Effector memory CD8-positive, alpha-beta T cell (primary cell): ENCODE measurements at places on chromosomes 1 and 21.
A peak's percentile ranks its signal among the peaks of the same experiment; 100 is the strongest.

DNA sequence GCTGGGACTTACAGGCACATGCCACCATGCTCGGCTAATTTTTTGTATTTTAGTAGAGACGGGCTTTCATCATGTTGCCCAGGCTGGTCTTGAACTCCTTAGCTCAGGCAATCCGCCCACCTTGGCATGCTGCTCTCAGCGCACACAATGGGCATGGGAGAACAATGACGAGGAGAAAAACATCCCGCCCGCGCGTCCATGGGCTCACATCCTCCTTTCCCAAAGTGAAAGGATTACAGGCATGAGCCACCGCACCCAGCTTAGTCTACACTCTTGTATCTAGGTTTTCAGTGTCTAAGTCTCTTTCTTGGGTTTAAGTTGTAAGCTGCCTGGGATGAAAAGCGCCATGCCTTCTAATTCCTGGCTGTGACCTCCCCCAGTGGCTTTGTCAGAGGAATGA lies 37.9 kb downstream of the CDK18 start:
- DNase-seq, result no peak

- no peak for DNase-seq
These were observed 3880.5 kb downstream of the SRGAP2C start for GRCh38 chr1:125065092-125065820.

GRCh38 chr1:77536813-77537212 lies 145.6 kb downstream of the ZZZ3 start:
- DNase-seq, result no peak

DNA sequence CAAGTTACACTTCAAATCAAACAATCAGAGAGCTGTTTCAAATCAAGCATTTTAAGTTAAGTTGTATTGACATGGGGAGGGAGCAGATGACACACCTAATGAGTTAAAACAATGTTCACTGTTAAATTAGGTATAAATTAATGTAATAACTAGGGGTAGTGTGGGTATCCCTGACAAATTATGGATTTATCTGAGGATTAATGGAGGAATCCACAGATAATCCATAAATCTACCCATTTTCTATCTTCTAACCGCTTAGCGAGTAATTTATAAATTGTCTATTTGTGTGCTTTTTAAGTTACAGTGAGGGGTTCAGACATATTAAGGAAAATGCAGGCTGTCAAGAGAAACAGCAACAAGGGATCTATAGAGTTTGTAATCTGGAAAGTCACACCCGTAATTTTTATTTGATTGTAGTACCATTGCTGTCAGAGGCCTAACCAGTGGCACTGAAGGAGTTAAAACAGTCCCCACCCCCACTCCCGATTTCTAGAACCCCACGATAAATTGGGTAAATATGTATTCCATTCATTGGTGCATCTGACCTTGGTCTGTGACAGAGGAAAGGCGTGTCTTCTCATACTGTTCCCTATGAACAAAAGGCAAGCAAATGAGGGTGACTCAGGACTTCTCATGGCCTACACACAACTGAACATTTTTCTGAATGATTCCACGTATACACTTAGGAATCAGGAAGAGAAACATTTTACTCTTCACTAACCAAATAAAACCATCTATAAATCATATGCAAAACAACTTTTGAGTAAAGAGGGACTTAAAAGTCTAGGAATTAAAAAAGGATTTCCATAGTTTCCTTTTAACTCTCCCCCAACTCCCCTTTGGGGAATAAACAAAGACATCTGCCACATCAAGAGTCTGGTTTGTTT lies 7.4 kb downstream of the IRF2BP2 start:
- DNase-seq, result no peak

DNA sequence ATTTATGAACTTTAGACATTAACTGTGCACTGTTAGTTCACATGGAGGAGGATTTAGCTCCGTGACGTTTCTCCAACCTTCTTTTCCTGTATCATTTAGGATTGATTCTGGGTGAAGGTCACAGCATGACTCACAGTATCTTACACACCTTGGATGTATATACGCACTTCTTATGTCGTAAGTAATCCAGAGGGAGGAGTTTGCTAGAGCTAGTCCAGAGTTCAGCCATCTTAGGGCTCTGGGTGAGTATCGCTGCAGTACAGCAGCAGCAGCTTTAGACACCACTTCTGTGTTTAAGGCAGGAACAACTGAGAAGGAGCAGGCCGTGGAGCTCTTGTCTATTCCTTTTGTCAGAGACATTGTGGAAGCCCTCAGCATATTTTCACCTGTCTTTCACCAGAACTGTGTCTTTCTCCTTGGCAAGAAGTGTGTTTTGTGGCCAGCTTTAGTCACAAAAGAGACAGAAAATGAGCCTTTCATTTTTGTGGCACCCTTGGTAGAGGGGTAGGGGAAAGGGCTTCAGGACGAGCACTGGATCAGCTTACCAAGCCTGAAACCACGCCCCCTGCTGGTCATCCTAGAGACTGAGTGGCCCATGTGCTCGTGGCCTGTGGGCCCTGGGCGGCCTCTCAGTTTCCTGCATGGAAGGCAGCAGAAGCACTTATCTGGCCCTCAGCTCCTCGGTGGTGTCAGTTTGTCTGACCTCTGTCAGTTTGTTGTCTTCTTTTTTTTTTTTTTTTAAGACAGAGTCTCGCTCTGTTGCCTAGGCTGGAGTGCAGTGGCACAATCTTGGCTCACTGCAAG lies 64.0 kb downstream of the ADARB1 start:
- peak; percentile 60 for DNase-seq

- DNase-seq, result peak; percentile 41
These were observed 1.0 kb downstream of the YOD1 start for GRCh38 chr1:207049974-207050391.
